ENCODE measurements at places on chromosomes 7 and 10.

GRCh38 chr10:71679425-71679824 lies 40.2 kb downstream of the C10orf105 start:
- DNase-seq = no peak

GRCh38 chr7:134804351-134804750 lies 24.9 kb downstream of the CALD1 start:
- no peak for DNase-seq

DNA sequence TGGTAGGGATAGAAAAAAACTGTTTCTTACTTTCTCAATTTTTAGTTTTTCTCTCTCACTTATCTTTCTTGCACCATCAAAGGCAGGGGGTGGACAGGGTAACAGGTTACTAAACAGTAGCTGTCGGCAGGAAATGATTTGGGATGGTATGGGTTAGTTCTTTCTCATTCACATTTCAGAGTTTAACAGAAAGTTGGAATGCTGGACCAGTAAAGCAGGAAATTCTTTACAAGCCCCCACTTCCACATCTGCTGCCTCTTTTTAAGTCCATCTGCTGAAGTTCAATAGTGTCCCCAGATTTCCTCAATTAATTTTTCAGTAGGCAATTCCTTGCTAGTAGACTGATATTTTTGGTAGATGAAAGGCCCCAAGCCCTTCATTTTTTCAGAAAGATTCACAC lies 23.3 kb downstream of the TWIST1 start:
- DNase-seq = no peak

DNA sequence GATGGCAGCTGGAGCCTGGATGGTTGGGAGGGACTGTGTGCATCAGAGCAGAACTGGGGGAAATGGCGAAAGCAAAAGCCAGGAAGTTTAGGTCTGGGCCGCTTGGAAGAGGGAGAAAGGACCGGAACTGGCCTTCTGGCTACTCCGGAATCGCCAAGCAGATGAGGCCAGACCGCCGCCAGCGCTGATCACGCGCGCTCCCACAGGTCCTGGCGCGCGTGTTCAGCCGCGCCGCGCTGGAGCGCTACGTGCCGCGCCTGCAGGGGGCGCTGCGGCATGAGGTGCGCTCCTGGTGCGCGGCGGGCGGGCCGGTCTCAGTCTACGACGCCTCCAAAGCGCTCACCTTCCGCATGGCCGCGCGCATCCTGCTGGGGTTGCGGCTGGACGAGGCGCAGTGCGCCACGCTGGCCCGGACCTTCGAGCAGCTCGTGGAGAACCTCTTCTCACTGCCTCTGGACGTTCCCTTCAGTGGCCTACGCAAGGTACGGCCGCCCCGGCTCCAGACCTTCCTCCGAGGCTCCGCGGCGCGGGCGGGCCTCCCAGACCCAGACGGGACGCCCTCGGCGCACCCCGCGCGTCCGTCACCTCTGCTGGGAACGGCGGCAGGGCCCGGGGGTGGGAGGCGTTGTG lies 2.0 kb downstream of the CYP26C1 start:
- DNase-seq = no peak

- DNase-seq = no peak
Measured at GRCh38 chr10:83612050-83612449, 527.3 kb upstream of the GHITM start.

DNA sequence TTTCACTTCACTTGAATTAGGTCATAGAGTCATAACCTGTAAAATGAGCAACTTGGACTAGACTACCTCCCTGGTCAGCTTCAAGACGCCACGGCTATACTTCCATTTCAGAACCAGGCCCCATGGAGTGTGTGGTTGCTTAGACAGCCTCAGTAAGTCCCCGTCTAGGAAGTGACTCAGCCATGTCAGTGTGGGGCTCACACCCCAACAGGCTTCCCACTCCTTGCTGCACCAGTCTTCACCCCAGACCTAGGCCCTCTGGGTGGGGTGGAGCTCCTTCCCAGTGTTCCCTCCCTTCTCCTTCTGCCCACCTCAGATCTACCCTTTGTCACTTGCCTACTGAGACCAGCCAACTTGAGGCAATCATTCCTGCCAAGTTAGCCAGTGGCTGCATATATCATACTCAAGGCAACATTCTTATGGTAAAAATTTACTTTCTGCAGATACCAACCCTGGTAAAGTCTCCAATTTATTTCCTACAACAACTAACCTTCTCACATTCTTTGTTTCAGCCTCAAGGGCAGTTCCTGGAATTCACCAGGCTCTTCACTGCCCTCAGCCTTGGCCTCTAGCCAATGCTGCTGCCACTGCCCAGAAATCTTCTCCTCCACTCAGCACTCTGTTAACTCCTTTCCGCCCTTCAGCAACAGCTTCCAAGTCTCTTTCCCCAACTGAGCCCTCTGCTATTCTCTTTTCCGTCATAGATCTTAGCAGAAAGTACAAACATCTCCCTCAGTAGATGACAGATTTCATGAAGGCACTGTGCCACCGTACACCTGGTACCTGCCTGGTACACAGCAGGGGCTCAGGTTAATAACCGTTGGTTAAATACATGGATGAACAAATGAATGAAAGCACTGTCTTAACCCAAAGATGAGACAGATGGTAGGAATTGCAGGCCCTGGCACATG lies 31.3 kb upstream of the ZNRF2 start:
- no peak for DNase-seq

DNA sequence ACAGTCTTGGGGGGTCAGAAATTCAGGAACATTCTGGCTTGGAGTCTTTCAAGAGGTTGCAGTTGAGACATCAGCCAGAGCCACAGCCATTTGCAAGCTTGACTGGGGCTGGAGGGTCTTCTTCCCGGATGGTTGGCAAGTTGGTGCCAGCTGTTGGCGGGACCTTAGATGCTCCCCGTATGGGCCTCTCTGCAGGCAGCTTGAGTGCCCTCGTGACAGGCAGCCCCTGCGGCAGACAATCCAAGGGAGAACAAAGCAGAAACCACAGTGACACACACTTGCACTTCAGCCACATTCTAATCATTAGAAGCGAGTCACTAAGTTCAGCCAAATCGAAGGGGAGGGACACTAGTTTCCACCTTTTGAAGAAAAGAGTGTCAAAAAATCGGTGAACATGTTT lies 59.4 kb upstream of the MXI1 start:
- DNase-seq = no peak

DNA sequence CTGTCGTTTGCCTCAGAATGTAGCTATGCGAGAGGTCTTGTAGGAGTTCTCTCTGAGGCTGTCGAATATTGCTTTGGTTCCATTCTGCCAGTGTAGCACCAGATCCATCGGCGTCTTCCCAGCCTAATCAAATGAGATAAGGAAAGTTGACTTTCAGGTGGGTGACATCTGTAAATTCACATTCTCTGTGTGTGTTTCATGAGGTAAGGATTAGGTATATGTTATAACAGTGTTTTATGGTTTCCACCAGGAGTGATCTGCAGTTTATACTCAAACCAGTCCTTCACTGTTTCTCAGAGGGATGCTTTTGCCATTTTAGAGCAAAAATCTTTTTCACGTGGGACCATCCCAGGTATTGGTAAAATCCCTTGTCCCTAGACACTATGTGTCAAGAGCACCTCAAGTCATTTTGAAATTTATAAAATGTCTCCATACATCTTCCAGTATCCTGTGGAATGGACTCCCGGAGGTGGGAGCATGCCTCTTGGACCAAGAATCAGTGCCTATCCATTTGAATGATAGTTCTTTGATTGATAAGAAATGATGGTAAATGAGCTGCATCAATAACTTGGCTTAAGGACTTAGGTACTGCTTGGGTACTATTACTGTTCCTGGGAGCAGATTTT lies 7.9 kb downstream of the ANKRD1 start:
- DNase-seq = no peak

- no peak for DNase-seq
Measured at GRCh38 chr10:74828946-74829345, 2.5 kb downstream of the KAT6B start.

DNA sequence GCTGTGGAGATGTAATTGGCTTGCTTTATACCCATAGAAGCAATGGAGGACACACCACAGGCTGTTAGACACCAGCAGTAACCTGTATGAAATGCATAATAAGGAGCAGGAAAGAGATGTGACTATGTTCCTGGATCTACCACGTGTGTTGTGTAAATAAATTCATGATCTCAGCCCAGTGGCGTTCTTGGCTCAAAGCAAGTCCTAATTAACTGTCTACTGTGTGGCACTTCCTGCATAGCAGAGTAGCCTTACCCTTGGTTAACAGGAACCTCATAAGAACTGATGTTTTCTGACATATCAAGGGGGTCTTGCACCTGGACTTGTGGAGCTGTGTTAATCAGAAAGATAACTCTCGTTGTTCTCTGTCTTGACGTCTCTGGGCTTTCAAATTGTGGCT lies 25.7 kb upstream of the FAM180A start:
- no peak for DNase-seq

- no peak for DNase-seq
Measured at GRCh38 chr7:15686957-15687545, 568 bp upstream of the MEOX2 start.

Measured in suprapubic skin (tissue), 4 donors.